ENCODE measurements at places on chromosomes 7 and 10. TPM values are rescaled to one million over a fixed set of nuclear protein-coding genes. Genes with fewer than 3 reads are reported as not detected.

GRCh38 chr7:107041097-107041496 is 3.4 kb upstream of the PRKAR2B start:
- H3K4me1 ChIP-seq: no peaks in the 10 kb centered on the region
- no peaks in the 10 kb centered on the region for H3K27me3 ChIP-seq
- H3K27ac ChIP-seq: no peak overlapping the region
- DNase-seq: no peak
- H3K36me3 ChIP-seq: no peaks in the 10 kb centered on the region

DNA sequence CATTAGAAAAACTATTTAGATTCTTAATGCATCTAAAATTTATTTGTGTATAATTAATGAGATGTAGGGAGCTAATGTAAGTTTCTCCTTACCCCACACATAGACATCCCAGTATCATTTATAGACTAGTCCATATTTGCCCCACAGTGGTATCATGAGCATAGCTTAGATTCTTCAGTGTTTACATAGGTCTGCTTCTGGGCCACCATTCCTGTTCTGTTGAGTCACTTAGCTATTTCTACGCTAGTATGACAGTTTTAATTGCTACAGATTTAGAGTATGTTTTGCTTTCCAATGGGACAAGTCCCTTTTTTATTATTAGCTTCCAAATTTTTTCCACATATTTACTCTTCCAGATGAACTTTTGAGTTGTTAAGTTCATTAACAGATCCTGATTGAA is 69.4 kb downstream of the MCMBP start:
- H3K36me3 ChIP-seq: no peaks in the 10 kb centered on the region
- DNase-seq: no peak
- H3K27me3 ChIP-seq: no peaks in the 10 kb centered on the region
- no peak overlapping the region for H3K27ac ChIP-seq
- H3K4me1 ChIP-seq: no peaks in the 10 kb centered on the region

SLC39A12 gene
- total RNA-seq: not detected

- H3K36me3 ChIP-seq: no peaks in the 10 kb centered on the region
- no peak overlapping the region for H3K27ac ChIP-seq
- no peak for DNase-seq
- no peak overlapping the region for H3K4me3 ChIP-seq
- H3K27me3 ChIP-seq: no peaks in the 10 kb centered on the region
Measured at GRCh38 chr10:83750604-83751003, 388.7 kb upstream of the GHITM start.

DNA sequence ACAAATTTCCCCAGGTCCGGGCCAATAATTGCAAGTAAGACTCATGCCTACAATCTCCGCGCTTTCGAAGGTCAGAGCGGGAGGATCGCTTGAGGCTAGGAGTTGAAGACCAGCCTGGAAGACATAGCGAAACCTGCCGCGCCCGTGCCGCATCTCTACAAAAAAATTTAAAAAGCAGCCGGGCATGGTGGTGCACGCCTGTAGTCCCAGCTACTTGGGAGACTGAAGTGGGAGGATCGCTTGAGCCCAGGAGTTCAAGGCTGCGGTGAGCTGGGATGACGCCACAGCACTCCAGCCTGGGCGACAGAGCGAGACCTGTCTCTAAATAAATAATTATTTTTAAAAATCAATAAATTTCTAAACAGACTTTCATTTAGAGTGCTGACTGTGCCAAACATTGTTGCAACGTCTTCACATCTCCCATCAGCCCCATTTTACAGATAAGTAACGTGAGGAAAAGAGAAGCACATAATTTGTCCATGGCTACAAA is 494 bp upstream of the CFAP43 start:
- peak overlapping the region; percentile 73 for H3K4me3 ChIP-seq
- peaks cover 15% of the 10 kb centered on the region for H3K4me1 ChIP-seq
- no peaks in the 10 kb centered on the region for H3K36me3 ChIP-seq
- no peaks in the 10 kb centered on the region for H3K27me3 ChIP-seq

GRCh38 chr7:81725812-81726127 is 44.1 kb downstream of the HGF start:
- H3K4me1 ChIP-seq: no peaks in the 10 kb centered on the region
- no peak overlapping the region for H3K4me3 ChIP-seq
- DNase-seq: no peak
- no peak overlapping the region for H3K27ac ChIP-seq
- H3K36me3 ChIP-seq: no peaks in the 10 kb centered on the region

GRCh38 chr7:71824006-71824760 is 588.0 kb downstream of the CALN1 start:
- H3K27me3 ChIP-seq: no peaks in the 10 kb centered on the region
- H3K36me3 ChIP-seq: no peaks in the 10 kb centered on the region
- no peaks in the 10 kb centered on the region for H3K4me1 ChIP-seq

DNA sequence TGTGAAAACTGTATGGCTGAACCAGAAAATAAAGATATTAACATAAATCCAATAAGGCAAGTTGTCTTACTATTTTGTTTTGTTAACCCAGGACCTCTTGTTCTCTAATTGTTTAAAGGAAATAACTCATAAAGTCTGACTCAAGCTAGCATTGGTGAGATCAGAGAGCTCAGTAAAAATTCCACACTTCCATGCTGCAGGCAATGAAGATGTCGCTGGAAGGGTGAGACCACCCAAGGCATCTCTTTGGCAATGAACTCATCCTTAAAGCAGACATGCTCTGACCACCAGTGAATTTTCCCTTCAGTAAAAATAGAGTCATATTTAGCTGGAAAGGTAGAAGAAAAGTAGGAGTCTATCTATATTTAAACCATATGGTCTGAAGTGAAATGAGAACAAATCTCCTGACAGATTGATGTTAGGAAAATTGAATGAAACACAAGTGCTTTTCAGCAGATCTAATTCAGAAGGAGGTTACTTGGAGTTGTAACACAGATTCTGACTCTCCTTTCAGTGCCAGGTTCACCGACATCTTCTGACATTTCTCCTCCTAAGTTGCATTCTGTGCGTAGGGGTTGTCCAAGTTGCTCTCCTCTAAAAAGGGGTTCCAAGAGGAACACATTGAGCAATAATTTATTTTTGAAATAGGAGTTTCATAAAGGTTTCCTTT is 32.8 kb upstream of the VIPR2 start:
- H3K36me3 ChIP-seq: no peaks in the 10 kb centered on the region
- H3K4me3 ChIP-seq: no peak overlapping the region
- H3K27me3 ChIP-seq: no peaks in the 10 kb centered on the region
- no peak for DNase-seq
- H3K27ac ChIP-seq: no peak overlapping the region
- H3K4me1 ChIP-seq: no peaks in the 10 kb centered on the region

PGAM1 gene
- 497 TPM for total RNA-seq

DNA sequence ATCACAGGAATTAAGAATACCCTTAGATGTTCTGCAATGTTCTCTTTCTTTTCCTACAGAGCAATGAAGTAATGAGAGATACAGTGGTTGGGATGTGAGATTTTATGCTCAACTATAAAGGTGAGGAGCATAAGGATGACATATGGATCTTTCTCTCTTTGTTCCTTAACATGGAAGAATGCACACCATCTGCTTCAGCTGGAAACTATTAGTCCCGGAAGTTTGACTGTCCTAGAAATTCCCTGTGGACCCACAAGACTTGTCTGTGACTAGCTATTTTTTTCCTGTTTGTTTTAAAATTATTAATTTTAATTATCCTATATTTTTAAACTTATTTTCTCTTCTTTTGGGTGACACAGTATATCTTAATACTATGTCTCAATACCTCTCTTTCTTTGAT is 80.2 kb downstream of the DKK1 start:
- H3K27me3 ChIP-seq: no peaks in the 10 kb centered on the region
- no peak overlapping the region for H3K27ac ChIP-seq
- no peak overlapping the region for H3K4me3 ChIP-seq
